NCI-H1930 (cell line): ENCODE measurements at places on chromosomes 13 and 19.

- no peak for DNase-seq
Measured at GRCh38 chr19:16078759-16079707, 2.7 kb downstream of the TPM4 start.

- DNase-seq: no peak
Measured at GRCh38 chr19:48565090-48565489, 13.1 kb downstream of the SULT2B1 start.

- no peak for DNase-seq
Measured at GRCh38 chr19:4303819-4304537, 420 bp upstream of the FSD1 start.

- peak; percentile 38 for DNase-seq
Measured at GRCh38 chr19:13669780-13670355, 94.5 kb upstream of the MRI1 start.

- no peak for DNase-seq
Measured at GRCh38 chr13:84654654-84655275, 772.5 kb upstream of the SLITRK1 start.

- no peak for DNase-seq
Measured at GRCh38 chr13:22227895-22228294, 557.0 kb downstream of the FGF9 start.

DNA sequence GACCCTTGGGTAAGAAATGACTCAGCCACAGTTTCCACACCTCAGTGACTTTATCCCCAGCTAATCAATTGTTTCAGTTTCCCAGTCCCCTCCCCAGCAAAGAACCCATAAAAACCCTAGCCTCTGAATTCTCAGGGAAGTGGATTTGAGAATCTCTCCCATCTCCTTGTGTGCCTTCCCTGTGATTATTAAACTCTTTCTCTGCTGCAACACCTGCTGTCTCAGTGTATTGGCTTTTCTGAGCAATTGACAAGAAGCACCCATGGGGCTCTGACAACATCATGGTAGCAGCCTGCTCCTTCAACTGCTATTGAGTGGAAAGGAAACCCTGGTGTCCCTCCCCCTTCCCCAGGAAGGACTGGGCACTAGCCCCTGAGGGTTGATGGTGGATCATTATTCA lies 73.7 kb downstream of the UQCRFS1 start:
- no peak for DNase-seq

- DNase-seq: no peak
Measured at GRCh38 chr13:110699148-110700145, 6.5 kb downstream of the CARS2 start.

GRCh38 chr19:2132731-2133490 lies 18.5 kb downstream of the AP3D1 start:
- DNase-seq: no peak

GRCh38 chr19:18292810-18293641 lies 11.6 kb upstream of the JUND start:
- DNase-seq: no peak

GRCh38 chr19:27720155-27720554 lies 1492.8 kb downstream of the UQCRFS1 start:
- no peak for DNase-seq

GRCh38 chr19:11234486-11235075 lies 4.8 kb upstream of the ANGPTL8 start:
- DNase-seq: no peak

GRCh38 chr19:28876609-28877123 lies 336.3 kb downstream of the UQCRFS1 start:
- DNase-seq: no peak

GRCh38 chr13:107023335-107023734 lies 455.4 kb upstream of the ARGLU1 start:
- DNase-seq: no peak

- DNase-seq: no peak
Measured at GRCh38 chr13:79185580-79185979, 220.5 kb downstream of the RBM26 start.

DNA sequence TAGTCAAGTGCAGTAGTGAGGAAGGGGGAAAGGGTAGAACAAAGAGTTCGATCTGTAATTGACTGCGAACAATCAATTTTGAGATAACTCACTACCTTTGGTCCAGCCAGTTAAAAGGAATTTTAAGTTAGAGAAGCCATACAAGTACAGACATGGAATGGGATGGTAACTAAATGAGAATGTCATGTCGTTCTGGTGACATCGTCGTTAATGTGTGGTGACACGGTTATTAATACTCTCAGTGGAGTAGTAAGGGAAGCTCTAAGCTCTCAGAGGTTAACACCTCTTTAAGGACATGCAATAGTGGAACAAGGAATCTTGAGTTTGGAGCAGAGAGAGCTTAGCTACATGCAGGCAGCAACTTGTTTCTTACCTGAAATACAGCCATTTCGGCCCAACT lies 154.9 kb upstream of the KLF12 start:
- no peak for DNase-seq

GRCh38 chr19:55465460-55466240 lies 1.1 kb upstream of the C19orf85 start:
- no peak for DNase-seq
